Iris pigment epithelial cell (primary cell): ENCODE measurements at places on chromosomes 2 and 18.
A peak's percentile ranks its signal among the peaks of the same experiment; 100 is the strongest.

DNA sequence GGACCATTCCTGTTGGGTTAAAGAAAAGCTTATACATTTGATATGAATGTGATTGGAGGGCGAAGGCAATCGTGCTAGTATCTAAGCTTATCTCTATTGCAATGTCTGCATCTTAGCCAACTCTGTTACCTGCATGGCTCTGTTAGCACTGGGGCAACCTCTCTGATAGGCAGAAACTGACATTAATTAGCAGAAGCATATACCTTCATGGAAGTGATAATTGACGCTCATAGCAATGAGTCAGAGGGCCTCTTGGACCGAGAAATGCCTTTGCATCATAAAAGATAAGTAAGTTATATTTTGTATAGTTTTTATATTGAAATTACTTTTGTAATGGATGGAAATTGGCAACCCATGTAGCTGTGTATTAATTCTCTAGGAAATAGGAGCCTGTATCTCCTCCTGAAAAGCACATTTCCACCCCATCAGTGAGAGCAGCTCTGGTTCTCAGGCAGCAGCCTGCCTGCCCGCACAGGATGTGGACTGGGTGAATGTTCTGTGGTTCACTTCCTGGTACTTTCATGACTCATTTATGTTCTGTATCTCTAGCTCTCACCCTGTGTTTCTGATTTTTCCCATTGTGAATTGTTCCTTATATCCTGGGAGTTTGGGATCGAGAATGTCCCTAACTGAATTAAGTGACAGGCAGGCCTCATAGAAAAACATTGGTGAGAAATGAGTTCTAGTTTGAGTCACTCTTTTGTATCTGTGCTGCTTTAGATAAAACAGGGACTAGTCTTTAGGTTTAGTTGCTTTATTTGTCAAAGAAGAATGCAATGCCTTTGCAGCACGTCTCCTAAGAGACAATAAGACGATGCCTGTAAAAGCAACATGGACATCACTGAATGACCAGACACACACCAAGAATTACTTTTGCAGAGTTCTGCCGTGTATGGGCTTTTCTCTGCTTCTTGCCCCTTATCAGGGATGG is 344.9 kb downstream of the DCDC2C start:
- peak; percentile 7 for DNase-seq

DNA sequence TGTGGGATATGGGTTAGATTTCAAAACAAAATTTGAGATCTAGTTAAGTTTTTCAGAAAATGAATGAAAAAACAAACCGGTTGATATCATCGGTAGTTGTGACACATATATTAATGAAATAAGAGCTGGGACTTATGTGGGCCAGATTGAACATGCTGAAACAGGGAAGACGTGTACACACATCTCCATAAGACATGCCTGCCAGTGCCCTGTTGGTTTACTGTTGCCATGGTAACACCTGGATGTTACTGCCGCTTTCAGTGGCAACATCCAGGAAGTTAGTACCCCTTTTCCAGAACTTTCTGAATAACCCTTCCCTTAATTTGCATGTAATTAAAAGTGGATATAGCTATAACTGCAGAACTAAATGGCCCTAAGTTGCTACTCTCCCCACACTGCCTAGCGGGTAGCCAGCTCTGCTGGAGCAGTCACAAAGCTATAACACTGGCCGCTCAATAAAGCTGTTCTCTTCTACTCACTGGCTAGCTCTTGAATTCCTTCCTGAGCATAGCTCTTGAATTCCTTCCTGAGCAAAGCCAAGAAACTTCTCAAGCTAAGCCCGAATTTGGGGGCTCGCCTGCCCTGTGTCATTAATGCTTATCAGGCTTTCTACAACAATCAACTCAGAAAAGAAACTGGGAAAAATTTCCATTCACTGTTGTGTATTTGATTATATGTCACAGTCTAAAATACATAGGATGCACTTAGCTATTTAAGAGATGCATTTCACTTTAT is 776.3 kb upstream of the CDH7 start:
- DNase-seq, result no peak

DNA sequence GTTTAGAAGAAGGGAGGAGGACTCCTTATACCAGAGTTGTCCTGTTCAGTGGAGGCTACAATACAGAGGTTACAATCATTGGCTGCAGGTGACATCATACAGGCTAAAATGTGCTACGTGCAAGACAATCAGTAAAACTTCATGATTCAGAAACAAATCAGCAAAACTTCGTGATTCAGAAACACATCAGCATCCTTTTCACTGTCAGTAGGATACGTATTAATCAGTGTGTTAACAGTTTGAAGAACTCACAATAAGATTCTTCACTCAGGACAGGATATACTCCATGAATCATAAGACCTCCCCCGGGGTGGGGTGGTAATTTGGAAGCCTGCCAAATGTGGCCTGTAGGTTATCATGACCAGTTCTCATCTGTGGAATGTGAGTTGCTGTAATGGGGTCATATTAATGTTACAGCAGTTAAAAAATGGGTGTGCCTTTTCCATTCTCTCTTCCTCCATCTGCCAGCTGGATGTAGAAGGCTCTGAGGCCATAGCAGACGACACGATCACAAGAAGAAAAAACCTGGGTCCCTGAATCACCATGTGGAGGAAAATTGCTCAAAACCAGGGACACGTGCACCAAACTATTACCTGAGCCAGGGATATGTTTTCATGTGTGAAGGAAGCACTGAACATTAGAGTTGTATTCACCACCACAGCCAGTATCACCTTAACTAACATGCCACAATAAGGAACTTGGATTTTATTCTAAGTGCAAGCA is 134.8 kb upstream of the CREB1 start:
- DNase-seq, result peak; percentile 99

GRCh38 chr18:13544953-13545352 is 181.4 kb downstream of the FAM210A start:
- no peak for DNase-seq

- DNase-seq, result no peak
Observed at GRCh38 chr2:85096616-85097015, 36.6 kb upstream of the TCF7L1 start.

DNA sequence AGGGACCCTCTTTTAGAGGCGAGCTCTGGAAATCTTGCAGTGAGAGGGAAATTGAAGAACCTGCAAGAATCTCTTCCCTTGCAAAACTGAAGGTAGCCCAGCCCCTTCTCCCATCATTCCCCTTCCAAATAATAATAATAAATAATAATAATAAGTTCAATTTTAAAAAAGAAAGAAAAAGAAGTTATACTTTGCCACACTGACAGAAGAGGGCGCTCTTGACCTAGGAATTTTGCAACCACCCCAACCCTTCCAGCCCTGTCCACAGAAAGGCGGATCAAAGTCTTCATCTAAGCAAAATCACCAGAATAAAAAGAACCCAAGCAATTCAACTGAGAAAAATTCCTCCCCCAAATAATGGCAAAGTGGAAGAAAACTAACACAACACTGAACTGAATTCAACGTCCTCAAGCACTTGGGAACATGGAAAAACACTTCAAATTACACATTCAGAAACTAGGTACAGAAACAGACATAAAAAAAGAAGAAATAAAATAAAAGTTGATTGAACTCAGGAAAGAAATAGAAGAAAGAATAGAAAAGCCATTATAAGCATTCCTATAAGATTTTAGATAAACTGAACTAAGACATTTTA is 98.9 kb upstream of the GLS start:
- peak; percentile 66 for DNase-seq

GRCh38 chr2:11683966-11684365 is 14.0 kb upstream of the NTSR2 start:
- DNase-seq, result no peak

GRCh38 chr2:139969323-139969722 is 1189.1 kb upstream of the NXPH2 start:
- no peak for DNase-seq
